ENCODE measurements at places on chromosomes 5 and 9.
A peak's percentile ranks its signal among the peaks of the same experiment; 100 is the strongest.

DNA sequence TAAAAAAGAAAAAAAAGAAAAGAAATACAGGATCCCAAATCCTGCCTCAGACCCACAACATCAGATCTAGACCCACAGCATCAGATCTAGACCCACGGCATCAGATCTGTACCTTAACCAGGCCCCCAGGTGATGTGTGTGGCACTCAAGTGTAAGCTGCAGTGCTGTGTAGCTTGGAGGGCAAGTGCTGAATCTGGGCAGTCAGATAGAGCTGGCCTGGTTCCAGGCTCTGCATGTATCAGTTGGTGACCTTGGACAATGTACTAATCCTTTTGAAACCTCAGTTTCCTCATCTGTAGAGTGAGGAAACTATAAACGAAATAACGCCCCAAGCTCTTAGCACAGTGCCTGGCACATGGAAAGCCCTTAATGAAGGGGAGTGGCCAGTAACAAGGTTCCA, 16.7 kb downstream of the COL15A1 start:
- DNase-seq, result no peak

GRCh38 chr5:58503390-58504046, 12.3 kb downstream of the GAPT start:
- no peak for DNase-seq

DNA sequence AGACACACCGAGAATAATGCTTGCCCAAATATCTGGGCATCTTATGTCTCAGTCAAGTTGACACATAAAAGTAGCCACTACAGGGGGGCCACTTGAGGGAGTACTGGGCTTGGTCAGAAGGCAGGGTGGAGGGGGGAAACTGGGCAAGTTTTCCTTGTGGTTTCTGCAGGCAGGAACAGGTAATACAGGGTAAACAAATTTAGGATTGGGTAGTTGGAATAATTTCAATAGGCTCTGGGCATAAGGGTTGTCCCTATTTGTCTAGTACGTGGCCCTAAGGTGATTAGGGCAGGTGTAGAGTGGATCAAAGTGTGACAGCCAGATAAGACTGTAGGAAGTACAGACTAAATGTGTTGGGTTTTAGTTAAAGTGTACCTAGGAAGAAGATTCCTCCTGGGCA, 353.1 kb downstream of the TLE4 start:
- no peak for DNase-seq

DNA sequence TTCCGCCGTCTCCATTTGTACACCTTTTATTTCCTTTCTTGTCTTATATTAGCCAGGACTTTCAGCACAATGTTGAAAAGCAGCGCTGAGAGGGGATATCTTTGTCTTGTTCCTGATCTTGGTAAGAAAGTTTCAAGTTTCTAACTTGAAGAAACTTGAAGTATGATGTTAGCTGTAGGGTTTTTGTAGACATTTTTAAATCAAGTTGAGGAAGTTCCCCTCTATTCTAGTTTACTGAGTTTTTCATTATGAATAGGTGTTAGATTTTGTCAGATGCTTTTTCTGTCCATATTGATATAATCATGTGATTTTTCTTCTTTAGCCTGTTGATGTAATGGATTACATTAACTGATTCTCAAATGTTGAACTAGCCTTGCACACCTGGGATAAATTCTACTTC, 425.7 kb downstream of the PIK3R1 start:
- no peak for DNase-seq

DNA sequence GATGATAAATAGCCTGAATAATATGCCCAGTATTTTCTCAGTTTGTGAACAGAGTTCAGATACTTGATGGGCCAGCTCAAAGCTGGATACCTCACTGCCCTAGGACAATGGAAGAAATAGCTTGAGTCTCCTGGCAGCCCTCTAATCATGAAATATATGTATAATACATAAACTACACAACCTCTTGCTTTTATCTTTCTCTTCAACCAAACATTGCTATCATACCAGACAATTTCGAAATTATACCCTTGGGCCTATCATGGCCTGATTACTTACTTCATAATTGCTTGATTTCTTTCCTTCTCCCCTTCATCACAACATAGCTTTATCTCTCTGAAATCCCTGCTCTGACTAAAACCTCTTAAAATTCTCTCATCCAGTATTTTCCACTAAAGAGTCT, 1144.9 kb upstream of the C9orf72 start:
- no peak for DNase-seq

DNA sequence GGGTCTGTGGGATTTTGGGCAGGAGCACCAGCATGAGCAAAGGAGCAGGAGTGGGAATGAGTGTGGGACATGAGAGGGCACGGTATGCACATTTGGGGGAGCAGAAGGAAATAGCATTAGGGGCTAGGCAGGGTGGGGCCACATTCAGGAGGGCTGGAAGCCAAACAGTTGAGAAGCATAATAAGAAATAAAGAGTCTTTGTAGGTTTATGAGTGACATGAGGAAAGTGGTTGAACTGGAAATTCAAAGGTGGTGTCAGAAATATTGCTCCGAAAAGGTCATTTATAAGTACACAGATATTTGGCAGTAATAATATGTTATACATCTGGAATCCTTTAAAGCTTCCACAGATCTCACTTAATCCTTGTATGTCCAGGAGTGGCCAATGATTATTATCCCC, 26.4 kb downstream of the ARHGEF28 start:
- DNase-seq, result no peak

GRCh38 chr5:17443333-17444130, 54.5 kb upstream of the TAF11L2 start:
- DNase-seq, result no peak

DNA sequence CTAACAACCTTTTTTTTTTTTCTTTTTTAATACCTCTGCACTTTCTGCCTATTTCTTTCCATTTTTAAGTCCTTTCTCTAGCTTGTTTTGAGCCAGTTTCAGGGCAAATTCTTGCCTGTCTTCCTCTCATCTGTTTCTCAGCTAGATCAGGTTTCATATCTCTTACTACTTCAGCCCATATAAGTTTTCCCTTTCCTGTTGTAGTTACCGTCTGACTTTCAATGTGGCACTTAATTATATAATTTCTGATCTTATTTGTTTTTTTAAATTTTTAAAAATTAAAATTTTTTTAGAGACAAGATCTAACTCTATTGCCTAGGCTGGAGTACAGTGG, 104.7 kb upstream of the ELL2 start:
- no peak for DNase-seq

DNA sequence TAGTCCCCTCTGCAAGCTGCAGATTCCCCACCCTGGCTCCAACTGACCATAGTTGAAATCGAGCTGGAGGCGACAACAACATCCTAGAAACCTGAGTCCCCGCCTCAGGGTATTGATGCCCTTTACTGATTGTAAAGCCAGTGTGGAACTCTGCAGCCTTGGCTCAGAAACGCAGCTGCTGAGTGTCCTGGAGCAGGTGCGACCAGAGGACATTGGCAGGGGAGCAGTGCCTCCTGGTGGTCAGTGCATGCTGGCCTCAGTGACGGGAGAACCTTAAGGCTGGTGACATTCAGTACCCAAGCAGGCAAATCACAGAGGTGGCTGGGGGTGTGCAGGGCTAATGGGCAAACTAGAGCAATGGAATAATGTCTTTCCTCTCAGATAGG, 20.4 kb upstream of the ZNF354B start:
- peak; percentile 42 for DNase-seq

GRCh38 chr5:140402258-140403074, 833 bp downstream of the ANKHD1 start:
- peak; percentile 59 for DNase-seq

- DNase-seq, result no peak
Measured at GRCh38 chr5:62581836-62582597, 3.4 kb downstream of the LRRC70 start.

- DNase-seq, result no peak
Measured at GRCh38 chr9:94913550-94913949, 187.1 kb downstream of the AOPEP start.

GRCh38 chr5:173830421-173830820, 57.7 kb upstream of the CPEB4 start:
- no peak for DNase-seq

GRCh38 chr5:170151097-170151831, 45.6 kb downstream of the FOXI1 start:
- DNase-seq, result no peak
